ENCODE measurements at places on chromosomes 2 and 18.

DNA sequence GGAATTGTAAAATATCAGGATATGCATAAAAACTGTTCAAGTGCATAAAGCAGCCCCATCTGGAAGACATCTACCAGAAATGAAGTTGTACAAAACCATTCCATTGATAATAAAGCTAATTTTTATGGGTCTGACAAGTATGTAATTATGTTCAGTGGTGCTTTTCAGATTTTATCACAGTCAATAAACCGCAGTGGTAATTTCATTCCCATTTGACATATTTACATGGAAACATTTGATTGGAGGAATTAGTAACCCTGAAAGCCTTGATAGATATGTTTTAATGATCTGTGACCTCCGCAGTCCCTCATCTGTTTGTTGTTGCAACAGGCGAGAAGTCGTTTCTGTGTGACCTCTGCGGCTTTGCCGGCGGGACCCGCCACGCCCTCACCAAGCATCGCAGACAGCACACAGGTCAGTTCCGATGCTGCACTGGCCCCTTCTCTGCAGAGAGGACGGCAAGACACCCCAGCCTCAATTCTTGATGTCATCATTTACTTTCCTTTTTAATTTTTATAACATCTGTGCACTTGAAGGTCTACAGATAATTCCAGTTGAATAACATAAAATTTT is 283.1 kb downstream of the ZNF407 start:
- no peak for DNase-seq

DNA sequence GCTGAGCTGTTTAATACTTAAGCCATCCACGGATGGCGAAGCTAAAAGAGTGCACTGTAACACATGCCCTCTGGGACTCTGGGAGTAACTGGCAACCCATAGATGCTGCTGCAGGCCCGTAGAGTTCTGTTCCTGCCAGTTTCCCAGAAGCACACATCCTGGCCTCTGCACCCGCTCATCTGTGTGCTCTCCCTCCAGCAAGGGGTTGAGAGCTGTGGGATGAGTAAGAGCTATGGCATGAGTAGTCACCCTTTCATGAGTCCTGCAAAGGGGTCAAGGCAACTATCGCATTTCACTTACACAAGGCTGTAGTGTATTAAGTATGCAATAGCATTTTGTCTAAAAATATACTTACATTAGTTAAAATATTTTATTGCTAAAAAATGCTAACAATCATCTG is 1341.8 kb upstream of the NXPH2 start:
- no peak for DNase-seq

- DNase-seq = no peak
Observed at GRCh38 chr2:138622613-138623012, 121.0 kb downstream of the SPOPL start.

DNA sequence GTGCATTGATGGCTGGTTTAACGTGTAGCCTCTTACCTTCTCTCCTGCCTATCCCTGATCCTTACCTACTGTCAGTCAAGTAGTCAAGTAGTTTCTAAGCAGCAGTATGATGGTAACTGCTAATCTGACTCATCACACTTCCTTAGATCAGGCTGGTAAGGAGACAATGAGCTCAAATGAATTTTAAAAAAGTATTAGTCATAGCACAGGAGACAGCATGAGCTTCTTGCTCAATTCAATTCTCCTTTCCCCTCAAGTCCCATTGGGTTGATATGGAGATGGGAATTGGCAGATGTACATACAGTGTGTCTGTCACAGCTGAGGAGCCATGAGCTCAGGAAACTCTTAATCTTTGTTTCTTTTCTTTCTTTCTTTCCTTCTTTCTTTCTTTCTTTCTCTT is 799.7 kb downstream of the LRP1B start:
- DNase-seq = no peak

Measured in stimulated activated CD8-positive, alpha-beta memory T cell treated with anti-CD3 and anti-CD28 coated beads, Interleukin-7, amount 100 ng/mL, for 4 hours (primary cell).